GM18507 (cell line): ENCODE measurements at places on chromosomes 12 and 14.

DNA sequence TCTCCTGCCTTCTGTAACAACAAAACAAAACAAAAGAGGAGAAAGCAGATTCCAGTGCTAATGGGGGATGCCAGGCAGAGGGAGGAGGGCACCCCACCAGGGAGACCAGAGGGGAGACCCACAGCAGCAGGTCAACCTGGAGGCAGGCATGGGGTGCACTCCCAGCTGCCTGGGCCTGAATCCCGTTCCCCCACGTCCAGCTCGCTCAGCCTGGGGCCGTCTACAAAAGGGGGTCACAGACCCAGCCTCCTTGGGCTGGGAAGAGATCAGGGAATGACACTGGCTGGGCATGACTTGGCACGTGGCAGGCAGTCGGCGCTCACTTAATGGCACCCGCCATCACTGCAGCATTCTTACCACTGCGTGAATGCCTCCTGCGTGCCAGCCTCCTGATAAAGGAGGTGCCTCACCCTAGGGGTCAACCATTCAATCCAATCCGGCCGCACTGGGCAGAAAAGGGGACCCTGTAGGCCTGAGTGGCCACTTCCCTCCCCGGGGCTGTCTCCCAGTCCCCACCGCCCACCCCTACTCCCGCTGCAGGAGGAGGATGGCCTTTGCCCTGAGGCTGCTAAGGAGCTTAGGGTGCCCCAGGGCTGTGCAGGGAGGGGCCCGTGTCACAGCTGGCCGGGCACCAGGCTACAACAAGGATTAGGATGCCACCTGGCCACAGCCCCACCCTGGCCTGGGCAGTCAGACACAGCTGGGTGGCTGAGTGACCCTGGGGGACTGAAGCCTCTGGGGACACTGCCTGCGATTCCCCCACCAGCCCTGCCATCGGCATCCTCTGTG is 87.5 kb downstream of the NCOR2 start:
- DNase-seq = no peak

DNA sequence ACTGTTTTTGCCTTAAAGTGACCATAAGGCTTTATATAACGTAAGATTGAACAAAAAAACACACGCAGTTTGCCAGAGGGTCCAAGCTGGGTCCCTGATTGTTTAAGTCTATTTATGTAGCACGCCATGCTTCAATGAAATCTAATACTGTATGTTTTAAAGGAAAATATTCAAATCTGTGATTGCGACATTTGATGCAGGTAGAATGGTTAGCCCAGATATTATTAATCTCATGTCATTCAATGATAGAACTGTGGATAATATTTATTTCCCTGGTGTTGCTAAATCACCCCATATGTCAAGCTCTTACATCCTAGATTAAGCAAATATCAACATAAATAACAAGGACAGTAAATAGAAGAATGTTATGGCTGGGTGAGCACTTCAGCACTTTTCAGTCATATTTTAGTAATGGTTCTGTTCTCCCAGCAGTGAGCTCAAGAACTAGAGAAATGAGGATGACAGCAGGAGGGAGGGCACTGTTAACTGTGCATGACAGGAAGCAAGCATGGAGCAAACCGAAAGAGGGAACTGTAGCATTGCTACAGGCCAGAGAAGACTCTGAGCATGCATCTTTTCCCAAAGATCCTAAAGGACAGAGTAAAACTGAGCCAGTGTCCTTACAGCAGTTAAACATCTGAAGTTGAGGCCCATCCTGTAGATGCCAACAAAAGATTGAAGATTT is 465.7 kb upstream of the MGAT4C start:
- no peak for DNase-seq

GRCh38 chr14:54669721-54670561 is 103.0 kb downstream of the SAMD4A start:
- no peak for DNase-seq

DNA sequence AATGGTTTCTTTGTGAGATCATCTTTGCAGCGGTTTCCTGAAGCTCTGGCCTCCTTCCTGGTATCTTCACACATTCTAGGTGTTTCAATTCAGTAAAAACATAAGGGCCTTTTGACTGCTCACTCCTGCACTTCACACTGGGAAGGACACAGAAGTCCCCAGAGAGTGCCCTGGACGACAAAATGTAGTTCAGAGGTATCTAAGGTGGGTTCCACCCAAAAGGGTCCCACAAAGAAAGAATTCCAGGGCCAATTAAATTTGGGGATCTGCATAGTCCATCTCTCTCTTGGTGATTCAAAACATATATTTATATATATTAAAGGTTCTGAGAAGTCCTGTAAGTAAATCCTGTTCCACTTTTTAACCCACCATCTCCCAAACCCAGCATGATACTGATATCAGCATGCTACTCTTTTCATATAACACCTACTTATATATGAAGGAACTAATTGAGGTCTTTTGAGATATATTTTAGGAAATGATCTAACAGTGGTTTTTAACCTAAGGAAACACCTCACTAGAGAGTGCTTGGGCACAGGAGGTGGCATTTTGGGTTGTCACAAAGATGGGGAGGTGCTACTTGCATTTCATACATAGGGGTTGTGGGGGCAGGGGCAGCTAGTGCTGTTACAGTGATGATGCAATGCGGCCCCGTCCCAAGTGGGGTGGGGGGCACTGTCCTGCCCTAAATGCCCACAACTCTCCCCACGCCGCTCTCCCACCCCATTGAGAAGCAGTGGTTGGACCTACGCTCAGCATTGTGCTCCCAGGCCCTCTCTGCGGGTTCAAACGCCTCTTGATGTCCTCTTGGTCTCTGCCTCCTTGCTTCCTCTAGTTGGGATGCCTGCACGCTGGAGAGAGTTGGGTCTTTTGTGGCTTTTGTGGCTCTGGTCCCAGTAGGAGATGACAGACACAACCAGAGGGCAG is 109.4 kb downstream of the ARF6 start:
- DNase-seq = no peak

DNA sequence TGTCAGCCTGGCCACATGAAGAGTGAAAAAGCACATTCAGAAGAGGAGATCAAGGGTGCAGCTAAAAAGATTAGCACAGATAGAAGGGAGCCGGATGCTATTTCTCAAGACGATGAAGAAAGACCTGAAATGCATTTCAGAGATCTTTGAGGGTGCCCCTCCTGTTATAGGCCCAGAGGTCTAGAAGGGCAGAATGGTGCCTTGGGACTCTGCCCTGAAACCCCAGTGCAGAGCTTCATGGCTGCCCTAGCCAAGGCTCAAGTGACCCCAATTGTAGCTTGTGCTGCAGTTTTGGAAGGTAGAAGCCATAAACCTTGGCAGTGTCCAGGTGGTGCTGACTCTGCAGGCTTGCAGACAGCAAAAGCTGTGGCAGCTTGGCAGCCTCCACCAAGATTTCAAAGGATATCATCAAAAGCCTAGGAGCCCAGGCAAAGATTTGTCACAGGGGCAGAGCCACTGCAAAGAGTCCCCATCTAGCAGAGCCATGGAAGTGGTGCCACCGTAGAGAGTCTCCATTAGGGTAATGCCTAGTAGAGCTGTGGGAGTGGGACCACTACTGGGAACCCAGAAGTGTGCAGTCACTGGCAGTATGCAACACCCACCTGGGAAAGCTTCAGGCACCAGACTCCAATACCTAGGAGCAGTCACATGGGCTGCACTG is 6.4 kb downstream of the LACRT start:
- no peak for DNase-seq

- no peak for DNase-seq
These were observed 405.0 kb downstream of the TRHDE start for GRCh38 chr12:72677139-72677538.

GRCh38 chr12:85747941-85748495 is 88.2 kb downstream of the RASSF9 start:
- DNase-seq = no peak

- DNase-seq = peak; percentile 53
These were observed 1264.0 kb downstream of the TMEM121 start for GRCh38 chr14:106790189-106791036.

GRCh38 chr12:116859079-116859478 is 22.2 kb downstream of the HRK start:
- DNase-seq = no peak

GRCh38 chr12:42119085-42119633 is 25.5 kb downstream of the GXYLT1 start:
- no peak for DNase-seq

GRCh38 chr12:126347421-126347820 is 1282.2 kb downstream of the AACS start:
- DNase-seq = no peak

DNA sequence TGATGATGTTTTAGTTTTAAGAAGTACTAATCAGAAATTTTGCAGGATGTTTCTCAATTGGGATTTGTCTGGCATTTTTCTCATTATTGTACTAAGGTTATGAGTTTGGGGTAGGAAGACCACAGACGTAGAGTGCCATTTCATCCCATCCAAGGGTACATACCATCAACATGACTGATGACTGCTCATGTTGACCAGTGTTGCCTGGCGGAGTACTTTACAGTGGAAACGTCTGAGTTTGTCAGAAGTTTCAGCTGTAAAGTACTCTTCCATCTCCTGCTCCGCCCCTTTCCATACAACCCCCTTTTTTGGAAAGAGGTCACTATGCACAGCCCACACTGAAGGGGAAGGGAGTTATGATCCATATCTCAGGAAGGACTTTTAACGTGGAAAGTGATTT is 74.2 kb downstream of the RCOR1 start:
- DNase-seq = no peak

- DNase-seq = no peak
These were observed 9.2 kb downstream of the CABP1 start for GRCh38 chr12:120649442-120650232.

DNA sequence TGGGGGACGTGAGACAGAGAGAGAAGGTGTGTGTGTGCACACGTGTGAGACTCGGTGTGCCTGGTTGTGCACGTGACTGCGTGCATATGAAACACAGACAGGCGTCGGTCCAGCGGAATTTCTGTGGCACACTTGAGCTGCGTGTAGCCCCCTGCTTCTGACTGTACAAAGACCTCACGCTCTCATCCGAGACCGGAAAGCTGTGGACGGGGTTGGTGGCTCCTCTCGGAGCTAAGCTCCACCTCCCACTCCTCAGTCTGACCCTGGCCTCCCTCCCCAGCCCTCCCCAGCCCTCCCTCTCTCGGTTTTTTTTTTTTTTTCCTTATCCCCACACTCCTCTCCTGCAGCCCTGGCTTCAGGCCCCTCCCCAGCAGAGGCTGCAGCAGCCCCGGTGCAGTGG is 8.3 kb upstream of the C14orf180 start:
- DNase-seq = no peak

GRCh38 chr14:48536318-48536717 is 860.9 kb upstream of the MDGA2 start:
- DNase-seq = no peak

GRCh38 chr12:94182986-94183707 is 34.8 kb downstream of the PLXNC1 start:
- no peak for DNase-seq

DNA sequence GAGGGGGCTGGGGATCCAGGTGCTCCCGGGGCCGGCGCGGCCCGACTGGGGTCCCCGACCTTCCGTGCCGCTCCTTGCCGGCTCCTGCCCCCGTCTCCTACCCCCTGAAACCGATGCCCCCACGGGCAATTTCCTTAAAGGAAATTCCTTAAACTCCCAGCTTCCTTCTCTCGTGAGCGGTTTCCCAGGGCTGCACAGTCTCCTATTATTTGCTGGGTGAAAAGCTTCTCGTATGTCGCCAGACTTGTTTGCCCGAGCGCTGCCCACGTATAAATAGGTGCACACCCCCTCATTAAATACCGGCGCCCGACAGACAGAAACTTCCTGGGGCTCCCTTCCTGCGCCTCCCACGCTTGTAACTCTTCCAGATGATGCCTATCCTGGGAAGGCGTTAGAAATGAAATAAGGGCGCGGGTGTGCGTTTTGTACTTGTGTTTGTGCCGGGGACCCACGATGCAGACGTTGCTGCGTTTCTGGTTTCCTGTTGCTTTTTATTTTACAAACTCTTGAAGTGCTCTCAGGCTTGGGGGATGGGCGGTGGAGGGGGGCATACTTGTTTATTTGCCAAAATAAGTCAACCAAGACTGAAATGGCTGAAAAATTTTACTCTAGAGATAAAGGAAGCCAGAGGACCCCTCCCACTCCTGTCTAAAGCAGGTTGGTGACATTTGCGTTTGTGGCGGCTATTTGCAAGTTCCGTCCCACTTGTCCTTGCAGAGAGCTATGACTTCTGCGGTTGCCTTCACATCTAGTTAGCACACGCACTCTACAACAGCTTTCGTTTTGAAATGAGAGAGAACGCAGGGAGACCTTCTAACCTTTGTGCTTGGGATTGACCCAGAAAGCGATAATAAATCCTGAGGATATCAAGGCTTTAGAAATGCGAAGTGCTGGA is 1.0 kb downstream of the HIP1R start:
- no peak for DNase-seq

GRCh38 chr12:53626702-53627169 is 554 bp upstream of the ATF7 start:
- DNase-seq = no peak

DNA sequence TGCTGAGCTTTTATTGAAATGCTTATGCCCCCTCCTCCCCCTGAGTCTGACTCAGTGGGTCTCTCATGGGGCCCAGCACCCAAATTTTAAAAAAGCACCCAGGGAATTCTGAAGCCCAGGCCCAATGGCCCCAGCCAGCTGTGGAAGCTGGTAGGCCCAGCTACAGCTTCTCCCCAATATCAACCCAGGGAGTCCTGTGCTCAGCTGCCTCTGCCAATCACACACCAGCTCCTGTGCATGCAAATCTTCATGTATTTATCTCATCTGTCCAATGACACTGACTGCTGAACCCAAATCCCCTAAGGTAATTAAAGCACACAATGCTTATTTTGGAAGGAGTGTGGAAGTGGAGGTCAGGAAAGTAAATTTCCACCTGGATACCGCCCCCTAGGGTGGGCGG is 76.3 kb downstream of the CCDC88C start:
- DNase-seq = no peak

- no peak for DNase-seq
These were observed 42.8 kb upstream of the RNASE3 start for GRCh38 chr14:20848316-20848954.

GRCh38 chr12:57258977-57259970 is 8.3 kb upstream of the STAC3 start:
- no peak for DNase-seq

DNA sequence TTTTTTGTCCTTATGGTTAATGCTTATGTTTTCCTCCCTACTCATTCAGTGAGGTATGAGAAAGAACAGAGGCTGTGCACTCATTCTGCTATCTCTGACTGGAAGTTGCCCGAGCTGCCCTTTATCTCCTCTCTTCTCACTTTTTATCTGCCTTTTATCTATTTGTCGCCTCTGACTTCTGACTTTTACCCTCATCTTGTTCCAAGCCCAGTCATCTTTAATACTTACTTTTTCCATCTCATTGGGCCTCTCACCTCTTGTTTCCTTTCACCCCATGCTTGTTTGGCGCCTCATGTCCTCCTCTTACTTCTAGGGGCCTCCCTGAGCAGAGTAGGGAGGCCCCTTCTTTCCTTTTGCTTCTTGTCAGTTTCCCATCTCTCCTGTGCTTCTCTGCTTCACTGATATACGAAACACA is 50.7 kb downstream of the DIP2B start:
- no peak for DNase-seq

GRCh38 chr12:96445691-96446583 is 43.4 kb upstream of the CFAP54 start:
- no peak for DNase-seq

GRCh38 chr12:6088921-6089747 is 35.3 kb downstream of the VWF start:
- no peak for DNase-seq
